NCI-H1694 treated with DMSO at 0.1 percent for 48 hours (cell line): ENCODE measurements at places on chromosomes 16 and 17.
A peak's percentile ranks its signal among the peaks of the same experiment; 100 is the strongest.

- no peak for DNase-seq
Measured at GRCh38 chr16:86814256-86814655, 235.9 kb downstream of the FOXL1 start.

- DNase-seq, result no peak
Measured at GRCh38 chr16:53664724-53665345, 38.8 kb downstream of the RPGRIP1L start.

DNA sequence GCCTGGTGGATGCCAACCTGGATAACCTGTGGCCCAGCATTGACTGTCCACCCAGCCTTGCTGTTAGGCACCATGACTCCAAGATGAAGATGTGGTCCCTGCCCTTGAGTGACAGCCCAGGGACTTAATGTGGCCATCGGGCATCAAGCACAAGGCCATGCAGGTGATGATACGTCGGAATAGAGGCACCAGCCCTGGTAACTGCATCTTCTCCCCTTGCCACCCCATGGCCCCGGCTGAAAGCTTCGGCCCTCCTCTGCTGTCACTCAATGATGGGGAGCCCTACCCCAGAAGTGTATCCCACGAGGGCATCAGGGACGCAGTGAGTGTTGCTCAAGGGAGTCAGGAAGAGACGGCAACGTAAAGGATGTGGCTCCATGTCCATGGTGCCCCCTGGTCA lies 2.0 kb downstream of the NT5C start:
- no peak for DNase-seq

DNA sequence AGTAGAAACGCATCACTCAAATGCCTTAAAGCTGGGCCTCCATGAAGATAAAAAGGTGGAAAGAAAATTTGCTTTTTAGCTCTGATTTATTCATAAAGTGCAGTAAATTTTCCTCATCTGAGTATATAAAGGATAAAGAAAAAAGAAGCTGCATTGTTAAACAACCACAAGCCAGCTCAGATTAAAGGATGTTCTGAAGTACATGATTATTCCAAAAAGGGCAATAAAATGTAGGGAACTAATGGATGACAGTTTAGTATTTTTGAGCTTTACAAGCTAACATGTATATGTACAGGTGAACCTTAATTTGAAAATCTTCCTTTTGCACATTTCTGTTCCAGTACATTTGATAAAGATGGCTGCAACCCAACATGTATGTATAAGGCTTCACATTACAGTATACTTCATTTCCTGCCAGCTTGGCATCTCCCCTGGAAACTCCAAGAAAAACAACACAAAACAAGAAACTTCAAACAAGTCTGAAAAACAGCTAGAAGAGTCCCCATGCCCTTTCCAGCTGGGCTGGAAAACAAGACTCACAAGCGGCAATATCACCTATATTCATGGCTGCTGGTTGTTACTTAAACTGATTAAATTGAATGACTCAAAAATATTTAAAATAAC lies 225.7 kb downstream of the CEP112 start:
- no peak for DNase-seq

DNA sequence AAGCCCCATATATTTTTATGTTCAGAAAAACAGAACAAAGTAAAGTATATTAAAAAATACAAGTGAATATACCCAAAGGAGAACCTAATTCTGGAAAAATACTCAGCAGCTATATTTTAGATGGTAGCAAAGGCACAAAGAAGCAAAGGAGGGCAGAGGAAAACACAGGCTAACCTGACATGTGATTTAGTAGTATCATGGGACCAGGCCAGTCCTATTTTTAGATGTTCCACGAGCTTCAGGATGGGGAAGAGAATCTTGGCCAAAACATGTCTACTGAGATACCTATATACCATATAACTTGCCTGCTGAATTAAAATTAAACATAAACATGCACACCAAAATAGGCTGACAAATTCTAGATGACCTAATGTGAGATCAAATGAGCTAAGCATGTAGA lies 32.9 kb downstream of the SMYD4 start:
- DNase-seq, result no peak

- no peak for DNase-seq
Measured at GRCh38 chr17:61668486-61668885, 77.5 kb upstream of the NACA2 start.

- DNase-seq, result no peak
Measured at GRCh38 chr17:70271672-70272071, 102.3 kb downstream of the KCNJ2 start.

- no peak for DNase-seq
Measured at GRCh38 chr17:36132421-36132831, 28.8 kb downstream of the CCL4 start.

DNA sequence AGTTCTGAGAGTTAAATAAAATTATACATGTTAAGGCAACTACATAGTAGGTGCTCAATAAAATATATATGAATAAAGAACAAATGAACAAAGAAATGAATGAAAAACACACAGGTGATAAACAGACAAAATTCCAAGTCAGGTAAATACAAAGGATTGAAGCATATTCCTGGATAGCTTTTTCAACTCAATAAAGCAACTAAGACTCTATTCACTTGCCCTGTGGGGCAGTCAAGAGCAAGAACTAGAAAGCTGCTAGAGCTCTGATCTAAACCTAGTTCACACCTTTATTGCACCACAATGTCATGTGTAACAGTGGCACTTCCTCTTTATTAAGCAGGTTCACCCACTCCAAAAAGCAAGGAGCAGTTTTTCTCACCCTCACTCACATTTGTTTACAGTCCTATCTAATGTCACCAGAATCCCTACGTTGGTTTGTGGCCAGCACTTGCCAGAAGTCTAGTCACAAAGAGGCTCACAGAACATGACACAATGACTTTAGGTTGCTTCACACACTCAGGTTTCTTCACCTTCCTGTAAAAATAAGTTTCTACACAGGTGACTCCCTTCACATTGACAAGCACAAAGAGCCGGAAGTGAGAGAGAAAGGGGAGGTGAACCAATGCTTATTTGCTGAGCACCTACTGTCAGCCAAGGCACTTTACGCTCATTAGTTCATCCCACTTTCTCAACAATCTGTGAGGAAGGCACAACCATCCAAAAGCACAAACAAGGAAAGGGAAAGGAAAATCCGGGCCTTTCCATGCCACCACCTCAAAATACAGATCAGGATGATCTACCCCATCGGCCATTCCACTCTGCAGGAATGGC lies 70.8 kb downstream of the XPO6 start:
- no peak for DNase-seq

DNA sequence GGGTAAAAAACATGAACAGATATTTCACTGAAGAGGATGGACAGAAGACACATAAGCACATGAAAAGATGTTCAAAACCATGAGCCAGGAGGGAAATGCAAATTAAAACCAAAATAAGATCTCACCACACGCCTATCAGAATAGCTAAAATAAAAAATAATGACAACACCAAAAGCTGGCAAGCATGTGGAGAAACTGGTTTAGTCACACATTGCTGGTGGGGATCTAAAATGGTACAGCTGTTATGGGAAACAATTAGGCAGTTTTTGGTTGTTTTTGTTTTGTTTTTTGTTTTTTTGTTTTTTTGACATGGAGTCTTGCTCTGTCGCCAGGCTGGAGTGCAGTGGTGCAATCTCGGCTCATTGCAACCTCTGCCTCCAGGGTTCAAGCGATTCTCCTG lies 44.7 kb upstream of the TEKT3 start:
- DNase-seq, result no peak

DNA sequence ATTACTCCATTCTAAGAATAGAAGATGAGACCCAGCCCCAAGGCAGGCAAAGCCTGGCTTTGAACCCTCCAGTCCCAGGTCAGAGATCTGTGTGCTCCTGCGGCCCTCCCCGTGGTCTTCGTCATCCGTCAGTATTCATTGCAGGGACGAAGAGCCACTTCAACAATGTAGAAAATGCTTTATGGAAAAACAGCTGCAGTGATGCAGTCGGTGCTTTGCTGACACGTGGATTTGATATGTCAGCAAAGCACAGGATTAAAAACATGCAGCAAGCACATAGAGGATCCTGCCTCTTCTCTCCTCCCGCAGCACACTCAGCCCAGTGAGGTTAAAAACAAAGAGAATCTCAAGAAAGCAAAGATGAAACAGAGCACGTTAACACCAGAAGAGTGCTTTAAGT lies 117.1 kb upstream of the AXIN2 start:
- no peak for DNase-seq

DNA sequence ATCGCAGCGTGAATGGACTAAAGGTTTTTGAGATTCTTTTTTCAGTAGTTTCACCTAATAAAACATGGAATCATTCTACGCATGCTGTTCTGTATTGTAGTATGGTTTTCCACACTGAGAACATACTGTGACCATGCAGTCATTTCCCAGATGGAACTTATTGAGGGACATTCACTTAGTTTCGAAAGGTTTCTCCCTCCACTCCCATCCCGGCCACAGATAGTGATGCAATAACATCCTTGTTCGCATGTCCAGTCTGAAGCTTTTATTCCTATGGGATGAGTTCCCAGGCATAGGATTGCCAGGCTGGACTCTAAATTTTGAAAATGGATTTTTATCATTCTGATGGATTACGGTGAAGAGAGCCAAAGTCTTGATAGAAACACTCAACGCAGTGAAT lies 420.4 kb downstream of the WWOX start:
- DNase-seq, result no peak

GRCh38 chr16:29658705-29659104 lies 4.3 kb upstream of the SPN start:
- DNase-seq, result no peak

- no peak for DNase-seq
Measured at GRCh38 chr17:8489841-8490240, 54.2 kb downstream of the NDEL1 start.

DNA sequence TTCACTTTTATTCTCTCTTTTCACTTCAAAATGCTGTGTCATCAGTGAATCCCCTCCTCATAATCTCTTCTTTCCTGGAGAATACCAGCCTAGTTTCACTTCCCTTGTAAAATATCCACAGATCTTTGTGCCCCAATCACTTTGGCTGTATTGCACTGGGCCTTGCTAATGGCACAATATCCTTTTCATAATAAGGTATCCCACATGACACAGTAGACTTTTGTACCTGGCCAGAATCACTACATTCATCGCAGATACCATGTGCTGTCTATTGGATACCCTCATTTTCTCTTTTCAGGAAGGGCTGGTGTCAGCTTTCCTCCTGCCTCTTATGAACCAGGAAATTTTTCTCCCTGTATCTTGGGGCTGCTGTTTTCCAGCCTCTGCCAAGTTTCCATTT lies 25.7 kb upstream of the TOX3 start:
- DNase-seq, result no peak

DNA sequence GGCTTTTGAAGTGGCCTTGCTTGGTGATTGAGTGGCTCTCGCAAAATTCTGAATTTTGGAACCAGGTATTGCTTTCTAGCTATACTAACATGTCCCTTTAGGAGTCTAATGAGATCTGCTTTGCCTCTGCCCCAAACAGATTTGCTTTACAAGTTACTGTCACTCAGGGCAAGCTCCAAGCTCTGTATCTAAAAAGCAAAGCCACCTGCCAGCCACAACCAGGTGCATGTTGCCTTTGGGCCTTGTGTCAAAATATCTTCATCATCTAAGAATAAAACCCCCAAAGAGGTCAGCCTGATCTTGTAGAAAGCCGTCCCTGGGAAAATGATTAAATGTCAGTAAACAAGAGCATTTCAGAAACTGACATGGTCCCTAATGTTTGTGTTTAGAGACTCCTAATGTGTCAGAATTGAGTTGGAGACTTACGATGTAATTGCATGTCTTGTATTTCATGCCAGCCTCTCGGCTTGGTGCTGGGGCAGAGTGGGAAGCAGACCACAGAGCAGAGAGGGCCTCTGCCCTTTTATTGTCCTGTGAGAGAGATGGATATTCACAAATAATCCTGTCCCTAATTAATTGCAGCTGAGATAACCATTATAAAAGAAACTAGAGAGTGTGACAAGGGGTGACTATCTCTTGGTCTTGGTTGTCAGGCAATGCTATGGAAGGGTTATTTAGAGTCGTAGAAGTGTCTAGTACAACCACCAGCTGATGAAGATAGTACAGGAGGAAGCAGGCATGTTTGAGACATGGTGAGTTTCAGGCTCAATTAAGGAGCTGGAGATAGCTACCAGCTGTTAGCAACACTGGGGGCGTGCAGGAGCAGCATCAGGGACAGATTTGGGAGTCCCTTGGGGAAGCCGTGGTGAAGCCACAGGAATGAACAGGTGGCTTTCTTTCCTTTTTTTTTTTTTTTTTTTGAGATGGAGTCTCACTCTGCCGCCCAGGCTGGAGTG lies 90.7 kb downstream of the PITPNC1 start:
- peak; percentile 76 for DNase-seq
